ENCODE measurements at places on chromosomes 6 and 20.
A peak's percentile ranks its signal among the peaks of the same experiment; 100 is the strongest.

GRCh38 chr6:36683145-36683655 lies 4.7 kb downstream of the CDKN1A start:
- DNase-seq: no peak

- DNase-seq: peak; percentile 82
These were observed 285.4 kb downstream of the THBS2 start for GRCh38 chr6:168968228-168968627.

DNA sequence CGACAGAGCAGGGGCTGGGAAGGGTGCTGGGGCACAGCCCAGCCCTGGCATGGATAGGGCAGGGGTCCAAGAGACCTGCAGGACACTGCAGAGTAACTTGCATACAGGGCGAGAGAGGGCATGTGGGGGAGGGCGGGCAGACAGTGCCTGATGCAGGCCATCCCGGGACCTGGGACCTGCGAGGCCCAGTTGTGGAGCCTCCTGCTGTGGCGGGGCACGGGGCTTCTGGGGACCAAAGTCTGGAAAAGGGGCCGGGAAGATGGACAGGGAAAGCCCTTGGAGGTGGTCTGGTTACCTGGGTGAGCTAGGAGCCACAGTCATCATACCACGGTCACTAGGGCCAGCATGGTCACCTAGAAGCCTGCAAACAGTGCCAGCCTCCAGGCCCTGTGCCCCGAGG lies 412 bp upstream of the TUBB1 start:
- DNase-seq: no peak

DNA sequence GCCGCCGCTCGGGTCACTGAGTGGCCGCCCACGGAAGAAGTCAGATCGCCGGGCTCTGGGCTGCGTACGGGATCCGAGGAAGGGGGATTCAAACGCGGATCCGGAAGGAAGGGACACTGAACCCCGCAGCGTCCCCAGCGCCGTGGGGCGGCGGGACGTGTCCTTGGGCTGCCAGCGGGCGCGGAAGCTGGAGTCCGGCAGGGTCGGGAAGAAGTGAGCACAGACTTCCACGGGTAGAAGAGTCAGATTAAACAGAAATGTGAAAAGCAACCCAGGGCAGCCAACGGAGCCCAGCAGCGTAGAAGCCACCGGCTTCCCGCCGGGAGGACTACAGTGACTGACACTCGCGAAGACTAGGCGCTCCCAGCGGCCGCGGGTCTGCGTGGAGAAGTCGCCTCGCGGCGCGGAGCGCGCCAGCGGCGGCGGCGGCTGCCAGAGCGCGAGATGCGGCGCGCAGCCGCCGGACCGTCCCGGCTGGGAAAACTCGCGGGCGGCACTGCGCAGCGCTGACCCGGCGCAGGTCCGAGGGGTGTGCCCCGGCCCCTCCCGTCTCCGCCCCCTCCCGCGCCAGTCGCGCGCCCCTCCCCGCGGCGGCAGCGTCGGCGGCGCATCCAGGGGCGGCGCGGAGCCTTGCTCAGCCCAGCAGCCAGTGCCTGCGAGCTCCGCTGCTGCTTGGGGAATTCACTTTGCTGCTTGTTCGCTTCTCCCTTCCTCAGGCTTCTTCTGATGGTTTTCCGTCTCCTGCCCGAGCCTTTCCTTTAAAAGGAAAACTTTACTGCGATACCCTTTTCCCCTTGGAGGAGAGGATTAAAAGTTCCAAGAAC lies at the start of gene SAMD5:
Gene SAMD5, plus strand, starts transcription at position 649 of the 824 bp plus-strand sequence. CDS start 239 bp downstream, outside the sequence.
- peak; percentile 35 for DNase-seq

- no peak for DNase-seq
These were observed 14.0 kb downstream of the MUCL3 start for GRCh38 chr6:30954631-30955366.

DNA sequence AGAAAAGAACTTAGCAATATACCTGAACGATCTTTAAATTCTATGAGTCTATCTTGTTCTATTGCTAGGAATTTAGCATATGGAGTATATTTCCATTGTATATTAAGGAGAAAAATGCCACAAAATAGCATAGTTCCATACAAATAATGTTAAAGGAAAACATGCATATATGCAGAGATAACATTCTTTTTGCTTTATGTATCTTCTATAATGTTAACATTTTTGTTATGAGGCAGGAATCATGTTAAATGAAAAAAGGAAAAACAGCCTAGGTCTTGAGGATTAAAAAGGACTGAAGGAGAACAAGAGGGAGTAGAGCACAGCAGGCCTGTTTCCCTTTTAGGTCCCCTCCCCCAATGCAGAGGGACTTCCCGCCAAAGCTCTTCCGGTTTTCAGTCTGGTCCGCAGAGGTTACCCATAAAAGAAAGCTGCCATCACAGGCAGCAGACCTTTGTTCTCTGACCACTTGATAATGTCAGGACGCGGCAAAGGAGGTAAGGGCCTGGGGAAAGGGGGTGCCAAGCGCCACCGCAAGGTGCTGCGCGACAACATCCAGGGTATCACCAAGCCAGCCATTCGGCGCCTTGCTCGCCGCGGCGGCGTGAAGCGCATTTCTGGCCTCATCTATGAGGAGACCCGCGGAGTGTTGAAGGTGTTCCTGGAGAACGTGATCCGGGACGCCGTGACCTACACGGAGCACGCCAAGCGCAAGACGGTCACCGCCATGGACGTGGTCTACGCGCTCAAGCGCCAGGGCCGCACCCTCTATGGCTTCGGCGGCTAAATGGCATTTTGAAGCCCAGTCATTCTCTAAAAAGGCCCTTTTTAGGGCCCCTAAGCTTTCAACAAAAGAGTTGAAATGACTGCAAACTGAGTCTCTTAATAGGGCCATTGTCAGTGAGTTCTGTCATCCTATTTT lies 108.4 kb upstream of the PRSS16 start:
- DNase-seq: peak; percentile 54

- DNase-seq: no peak
These were observed 118.1 kb downstream of the TOX2 start for GRCh38 chr20:44032583-44033331.

DNA sequence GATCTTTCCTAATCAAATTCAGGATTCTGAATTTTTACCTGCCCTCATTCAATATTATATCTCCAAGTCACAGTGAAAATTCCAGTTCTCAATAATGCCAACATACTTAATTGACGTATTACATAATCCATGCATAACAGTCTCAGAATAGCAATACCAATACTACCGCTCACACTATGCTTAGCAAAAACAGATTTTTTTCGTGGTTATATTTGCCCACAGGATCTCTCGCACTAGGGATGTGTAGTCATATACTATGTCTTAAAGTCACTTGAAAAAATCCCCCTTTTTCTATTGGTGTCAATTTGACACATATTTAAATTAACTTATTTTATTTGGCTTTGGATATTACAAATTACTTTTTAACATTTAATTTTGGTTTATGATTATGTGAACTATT lies 323.1 kb upstream of the SLC35B3 start:
- no peak for DNase-seq

GRCh38 chr6:29980511-29980910 lies 38.2 kb downstream of the HLA-A start:
- no peak for DNase-seq
